ENCODE measurements at places on chromosomes 6 and 20. TPM values are rescaled to one million over a fixed set of nuclear protein-coding genes. Genes with fewer than 3 reads are reported as not detected.
A peak's percentile ranks its signal among the peaks of the same experiment; 100 is the strongest.

The CCR6 gene
- total RNA-seq = not detected

The GNAS gene
- 726 TPM for total RNA-seq

The SLC35D3 gene
- total RNA-seq = not detected

The DOP1A gene
- 22.3 TPM for total RNA-seq

The SLC13A3 gene
- 0.05 TPM for total RNA-seq

The DEFB121 gene
- total RNA-seq = not detected

The OR12D3 gene
- total RNA-seq = not detected

The SLC52A3 gene
- not detected for total RNA-seq

The CNR1 gene
- total RNA-seq = 1.3 TPM

- DNase-seq = no peak
Measured at GRCh38 chr6:119195848-119196247, 117.4 kb upstream of the FAM184A start.

- DNase-seq = no peak
Measured at GRCh38 chr6:137832110-137832509, 34.9 kb upstream of the TNFAIP3 start.

DNA sequence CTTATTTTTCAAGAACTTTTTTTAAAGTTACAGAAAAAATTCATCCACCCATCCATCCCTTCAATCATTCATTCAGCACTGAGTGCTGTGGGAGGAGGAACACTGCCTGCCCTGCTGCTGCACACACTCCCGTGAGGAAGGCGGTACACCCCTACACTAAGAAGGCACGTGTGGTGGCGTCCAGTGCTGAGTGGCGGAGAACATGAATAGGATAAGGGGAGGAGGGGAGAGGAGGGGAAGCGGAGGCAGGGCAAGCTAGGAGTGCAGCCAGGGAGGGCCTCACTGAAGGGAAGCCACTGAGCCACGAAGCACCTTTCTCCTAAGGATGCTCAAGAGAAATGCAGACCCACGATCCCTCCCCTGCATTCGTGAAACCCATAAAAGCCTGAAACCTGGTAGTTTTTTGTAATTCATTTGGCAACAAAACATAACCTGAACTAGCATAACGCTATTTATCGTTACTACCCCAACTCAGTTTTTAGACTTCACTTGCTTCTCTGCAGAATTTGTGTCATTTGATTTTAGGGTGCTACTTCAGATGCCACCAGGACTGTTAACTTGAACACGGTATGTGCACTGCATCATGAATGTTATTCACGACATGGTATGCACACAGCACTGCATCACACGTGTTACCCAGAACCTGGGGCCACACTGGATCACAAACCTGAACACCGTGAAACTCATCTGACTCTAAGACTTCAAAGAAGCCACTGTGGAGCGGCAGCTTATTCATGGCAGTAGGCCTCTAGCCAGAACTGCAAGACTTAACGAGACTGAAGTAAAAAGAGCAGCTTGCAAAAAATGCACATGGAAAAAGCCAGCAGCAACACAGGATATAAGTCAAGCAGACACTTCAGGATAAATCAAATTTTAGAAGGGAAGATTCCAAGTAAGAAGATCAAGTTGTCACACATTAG lies 3.5 kb downstream of the RNASET2 start:
- DNase-seq = no peak

- no peak for DNase-seq
Measured at GRCh38 chr20:61963149-61963548, 102.5 kb downstream of the TAF4 start.

DNA sequence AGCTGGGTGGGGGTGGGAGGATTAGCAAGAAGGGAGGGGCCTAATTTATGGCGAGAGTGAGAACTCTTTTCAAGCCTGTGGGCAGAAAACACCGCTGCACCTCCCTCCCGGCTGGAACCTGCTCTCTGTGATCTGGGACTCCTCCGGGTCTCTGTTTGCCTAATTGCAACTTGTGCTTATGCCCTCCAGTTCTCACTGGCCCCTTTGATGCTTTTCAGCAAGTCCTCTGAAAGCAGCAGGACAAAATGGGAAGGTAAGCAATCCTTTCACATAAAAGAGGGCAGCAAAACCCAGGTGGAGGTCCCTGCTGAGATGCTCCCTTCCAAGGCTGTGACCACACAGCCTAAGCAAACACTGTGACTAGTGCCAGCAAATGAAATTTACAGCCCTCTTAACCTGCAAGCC lies 523.0 kb upstream of the FLRT3 start:
- no peak for DNase-seq

DNA sequence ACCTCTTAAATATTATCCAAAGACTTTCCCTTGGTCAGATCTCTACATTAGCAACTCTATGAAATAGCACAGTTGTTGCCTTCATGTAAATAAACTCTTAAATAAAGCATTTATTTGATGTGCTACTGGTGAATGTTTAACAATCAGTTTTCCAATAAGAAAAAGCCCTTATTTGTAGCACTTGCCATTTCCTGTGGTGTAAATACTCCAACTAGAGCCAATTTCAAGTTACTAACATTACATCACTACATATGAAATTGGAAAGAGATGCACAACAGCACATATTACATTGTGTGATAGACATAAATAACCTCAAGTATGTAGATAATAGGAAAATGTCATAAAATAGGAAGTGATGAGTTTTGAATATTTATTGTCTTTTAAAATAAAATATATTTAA lies 5.0 kb upstream of the MYB start:
- no peak for DNase-seq

DNA sequence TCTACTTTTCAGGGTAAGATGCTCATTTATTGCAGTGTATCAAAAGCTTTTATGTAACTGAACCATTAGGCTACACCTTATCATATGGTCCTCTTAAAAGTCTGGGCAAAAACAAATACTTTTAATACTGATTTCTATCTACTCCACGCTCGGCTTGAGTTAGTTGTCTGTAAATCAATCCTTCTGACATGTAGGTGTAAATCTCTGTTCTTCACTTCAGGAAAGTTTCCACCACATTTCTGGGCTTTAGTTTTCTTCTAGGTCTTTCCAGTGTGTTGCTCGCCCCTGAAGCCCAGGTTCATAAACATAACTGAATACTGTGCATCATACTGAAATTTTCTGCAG lies 89.2 kb upstream of the RNF217 start:
- no peak for DNase-seq

GRCh38 chr6:158969148-158969547 lies 30.9 kb downstream of the RSPH3 start:
- DNase-seq = no peak

GRCh38 chr6:139940741-139941729 lies 566.6 kb upstream of the CITED2 start:
- DNase-seq = peak; percentile 23

GRCh38 chr6:156816505-156816904 lies 39.3 kb downstream of the ARID1B start:
- DNase-seq = peak; percentile 61

GRCh38 chr6:155123520-155123919 lies 128.4 kb downstream of the TIAM2 start:
- DNase-seq = no peak

DNA sequence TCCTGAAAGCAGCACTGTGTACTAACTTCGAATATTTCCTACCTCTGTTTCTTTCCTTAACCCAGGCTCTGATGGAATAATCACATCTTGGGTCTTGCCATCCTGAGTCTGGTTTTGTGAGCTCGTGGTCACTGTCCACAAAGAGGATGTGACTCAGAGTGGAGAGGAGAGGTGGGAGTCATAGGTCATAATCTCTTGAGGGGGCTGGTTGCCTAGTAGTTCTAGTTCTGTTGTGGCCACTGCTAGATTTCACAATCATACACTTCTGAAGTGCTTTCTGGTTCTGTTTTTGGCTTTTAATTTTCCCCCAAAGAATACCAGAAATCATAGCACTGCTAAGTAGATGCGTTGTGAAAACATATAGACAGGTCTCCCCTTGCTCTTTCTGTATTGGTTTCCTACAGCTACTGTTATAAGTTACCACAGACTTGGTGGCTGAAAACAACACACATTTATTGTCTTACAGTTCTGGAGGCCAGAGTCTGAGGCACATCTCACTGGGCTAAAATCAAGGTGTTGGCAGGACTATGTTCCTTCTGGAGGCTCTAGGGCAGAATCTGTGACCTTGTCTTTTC lies 102.8 kb downstream of the NRSN1 start:
- DNase-seq = no peak

- no peak for DNase-seq
Measured at GRCh38 chr6:100388868-100389519, 75.7 kb downstream of the SIM1 start.

GRCh38 chr6:113318575-113318917 lies 538.6 kb upstream of the MARCKS start:
- peak; percentile 62 for DNase-seq

DNA sequence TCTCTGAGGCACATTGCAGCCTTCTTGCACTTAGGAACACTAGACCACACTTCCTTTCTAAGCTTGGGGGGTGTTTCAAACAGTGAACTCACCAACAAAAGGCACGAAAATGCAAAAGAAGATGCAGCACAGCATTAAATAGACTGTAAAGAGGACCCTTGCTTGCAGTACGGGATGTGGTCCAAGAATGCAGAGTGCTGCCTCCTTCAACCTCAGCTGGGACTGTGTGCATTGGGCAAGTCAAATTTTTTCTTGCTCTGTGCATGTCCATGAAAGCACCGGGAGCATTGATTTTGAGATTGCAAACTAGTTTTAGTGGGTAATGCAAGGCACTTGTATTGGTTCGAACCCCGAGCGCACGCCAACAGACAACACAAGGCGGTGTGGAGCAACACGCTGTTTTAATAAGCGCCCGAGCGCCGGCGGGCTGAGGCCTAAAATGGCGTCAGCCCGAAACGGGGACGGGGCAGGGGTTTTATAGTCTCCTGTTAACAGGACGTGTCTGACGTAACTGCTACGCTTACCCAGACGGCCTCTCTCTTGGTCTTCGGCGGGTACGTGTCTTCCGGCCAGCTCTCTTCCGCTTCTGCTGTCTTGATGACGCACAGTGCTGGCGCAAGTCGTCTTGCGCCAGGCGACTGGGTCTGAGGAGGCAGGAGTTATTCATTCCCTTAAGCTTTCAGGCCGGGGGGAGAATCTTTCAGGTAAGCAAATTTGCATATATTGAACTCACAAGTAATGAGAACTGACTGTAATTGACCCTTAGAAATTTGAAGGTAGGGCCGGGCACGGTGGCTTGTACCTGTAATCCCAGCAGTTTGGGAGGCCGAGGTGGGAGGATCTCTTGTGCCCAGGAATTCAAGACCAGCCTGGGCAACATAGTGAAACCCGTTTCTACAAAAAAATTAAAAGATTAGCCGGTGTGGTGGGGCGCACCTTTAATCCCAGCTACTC lies 18.7 kb upstream of the ZFP64 start:
- DNase-seq = no peak

DNA sequence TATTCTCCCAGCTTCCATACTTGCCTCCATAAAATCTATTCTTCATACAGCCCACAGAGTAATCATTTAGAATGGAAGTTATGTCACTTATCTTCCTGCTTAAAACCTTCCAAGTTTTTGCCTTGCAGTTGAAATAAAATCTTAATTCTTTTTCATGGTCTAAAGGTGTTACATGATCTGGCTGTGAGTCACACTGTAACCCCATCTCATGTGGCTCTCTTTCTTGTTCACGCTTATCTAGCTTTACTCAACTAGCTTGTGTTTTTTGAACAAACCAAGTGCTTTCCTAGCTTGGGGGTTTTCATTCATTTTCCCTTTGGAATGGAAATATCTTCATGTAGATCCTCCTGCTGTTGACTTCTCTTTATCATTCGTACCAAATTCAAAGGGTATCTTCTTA lies 23.6 kb upstream of the THEMIS start:
- DNase-seq = no peak

GRCh38 chr6:118896339-118897136 lies 2.6 kb downstream of the ASF1A start:
- peak; percentile 72 for DNase-seq

GRCh38 chr6:124721331-124721730 lies 240.9 kb upstream of the RNF217 start:
- DNase-seq = no peak

DNA sequence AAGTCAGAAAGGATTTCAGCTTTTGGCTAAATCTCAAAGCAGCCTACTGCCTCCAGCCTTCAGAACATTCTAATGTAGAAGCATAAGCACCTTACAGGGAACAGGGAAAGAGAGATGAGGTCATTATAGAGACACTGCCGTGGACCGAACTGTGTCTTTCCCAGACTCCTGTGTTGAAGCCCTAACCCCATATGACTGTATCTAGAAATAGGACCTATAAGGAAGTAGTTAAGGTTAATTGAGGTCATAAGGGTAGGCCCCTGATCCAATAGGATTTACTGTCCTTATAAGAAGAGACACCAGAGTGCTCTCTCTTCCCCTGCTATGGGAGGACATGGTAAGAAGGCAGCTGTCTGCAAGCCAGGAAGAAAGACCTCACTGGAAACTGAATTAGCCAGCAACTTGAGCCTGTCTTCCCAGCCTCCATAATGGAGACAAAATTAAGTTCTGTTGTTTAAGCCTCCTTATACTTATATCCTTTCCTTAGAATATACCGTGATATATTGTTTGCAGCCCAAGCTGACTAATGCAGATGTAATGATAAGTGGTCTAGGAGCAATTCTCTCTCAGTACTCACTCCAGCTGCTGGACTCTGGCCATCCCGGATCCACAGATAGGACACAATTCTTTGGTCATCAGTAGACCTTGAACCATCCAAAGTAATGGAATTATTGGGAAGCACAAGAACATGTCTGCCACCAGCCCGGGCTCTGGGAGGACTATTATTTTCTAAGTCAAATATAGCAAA lies 71.4 kb downstream of the ALDH5A1 start:
- DNase-seq = no peak

DNA sequence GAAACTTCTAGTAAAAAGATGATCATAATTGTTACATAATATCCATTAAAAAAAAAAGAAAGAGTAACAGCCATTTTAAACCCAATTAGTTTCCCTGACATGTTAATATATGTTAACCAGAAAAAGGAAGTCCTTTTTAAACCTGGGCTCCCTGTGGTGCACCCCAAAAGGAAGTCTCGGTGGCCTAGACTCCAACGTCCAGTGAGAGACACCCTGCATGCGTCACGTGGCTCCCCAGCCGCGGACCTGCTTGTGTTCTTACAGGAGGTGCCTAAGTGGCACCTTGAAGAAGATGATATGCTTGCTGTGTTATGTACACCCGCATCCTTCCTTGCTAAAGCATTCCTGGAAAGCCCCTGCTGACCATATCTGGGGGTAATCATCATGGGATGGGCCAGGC lies 50.1 kb downstream of the FOXC1 start:
- no peak for DNase-seq

DNA sequence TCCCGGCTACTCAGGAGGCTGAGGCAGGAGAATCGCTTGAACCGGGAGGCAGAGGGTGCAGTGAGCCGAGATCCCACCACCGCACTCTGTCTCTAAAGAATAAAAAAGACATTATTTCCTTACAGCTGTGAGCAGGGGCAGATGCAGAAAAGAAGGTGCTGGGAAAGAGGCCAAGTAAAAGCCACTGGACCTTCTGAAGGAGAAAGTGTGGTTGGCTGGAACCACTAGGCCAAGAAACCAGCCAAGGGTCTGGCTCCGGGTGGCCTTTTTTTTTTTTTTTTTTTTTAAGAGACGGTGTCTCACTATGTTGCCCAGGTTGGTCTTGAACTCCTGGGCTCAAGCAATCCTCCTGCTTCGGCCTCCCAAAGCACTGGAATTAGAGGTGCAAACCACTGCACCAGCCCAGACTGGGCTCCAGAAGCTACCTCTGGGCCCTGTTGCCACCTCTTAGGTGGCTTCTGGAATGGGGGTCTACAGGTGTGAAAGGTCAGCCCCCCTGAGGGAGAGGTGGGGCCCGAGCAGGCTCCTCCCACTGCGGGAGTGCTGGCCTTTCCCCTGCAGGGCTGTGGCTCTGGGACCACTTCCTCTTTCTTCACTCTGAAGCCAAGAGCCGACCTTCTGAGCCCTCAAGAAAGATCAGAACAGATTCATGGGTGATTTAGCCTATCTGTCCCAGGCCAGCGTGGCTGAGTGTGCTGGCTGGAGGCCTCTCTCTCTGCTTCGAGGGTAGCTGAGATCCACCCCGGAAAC lies at the start of gene FGD2:
Gene FGD2, plus strand, starts transcription at position 595 of the 750 bp plus-strand sequence. CDS start 163 bp downstream, outside the sequence.
- no peak for DNase-seq

All from dermis blood vessel endothelial cell (primary cell).